ENCODE measurements at places on chromosomes 3 and 15.

GRCh38 chr3:193711964-193712598 is 119.1 kb downstream of the OPA1 start:
- no peak for DNase-seq

DNA sequence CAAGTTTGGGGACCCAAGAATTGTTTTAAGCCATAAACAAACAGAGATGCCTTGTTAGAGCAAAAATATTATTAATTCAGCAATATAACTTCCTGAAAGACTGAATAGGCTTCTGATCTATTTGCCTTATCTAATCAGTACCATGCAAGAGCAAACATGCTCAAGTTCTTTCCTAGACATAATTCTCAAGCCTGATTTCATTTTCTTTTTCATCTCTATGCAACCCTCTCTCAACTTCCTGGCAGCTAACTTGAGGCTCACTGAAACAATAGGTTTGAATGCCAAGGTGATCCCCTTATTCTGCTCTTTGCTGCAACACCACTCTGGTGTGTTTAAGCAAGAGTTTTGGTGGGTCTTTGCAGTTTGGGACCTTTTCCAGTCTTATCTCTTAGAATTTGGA is 230.9 kb upstream of the CD96 start:
- no peak for DNase-seq

GRCh38 chr15:33377204-33377603 is 66.4 kb downstream of the RYR3 start:
- DNase-seq = no peak

DNA sequence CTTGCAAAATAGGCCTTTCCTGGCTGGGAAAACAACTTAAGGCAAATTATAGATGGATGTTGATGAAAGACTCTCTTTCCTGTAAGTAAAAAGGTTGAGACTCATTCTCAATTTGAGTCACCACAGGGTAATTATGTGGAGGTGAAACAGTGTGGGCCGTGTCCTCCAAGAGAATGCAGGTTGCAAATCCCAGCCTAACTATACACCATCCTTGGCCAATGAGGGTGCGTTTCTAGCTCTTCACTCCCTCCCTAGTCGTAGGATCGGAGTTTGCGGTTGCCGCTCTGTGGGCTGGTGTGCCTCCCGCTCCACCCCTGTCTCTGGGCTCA is 259.9 kb downstream of the PLCL2 start:
- DNase-seq = no peak

Measured in stimulated activated effector memory CD8-positive, alpha-beta T cell treated with anti-CD3 and anti-CD28 coated beads, Interleukin-12 subunit alpha, Interleukin-12 subunit beta, amount 100 ng/mL, for 72 hours (primary cell).